NCI-H226 (cell line): ENCODE measurements at places on chromosomes 1 and 21.

DNA sequence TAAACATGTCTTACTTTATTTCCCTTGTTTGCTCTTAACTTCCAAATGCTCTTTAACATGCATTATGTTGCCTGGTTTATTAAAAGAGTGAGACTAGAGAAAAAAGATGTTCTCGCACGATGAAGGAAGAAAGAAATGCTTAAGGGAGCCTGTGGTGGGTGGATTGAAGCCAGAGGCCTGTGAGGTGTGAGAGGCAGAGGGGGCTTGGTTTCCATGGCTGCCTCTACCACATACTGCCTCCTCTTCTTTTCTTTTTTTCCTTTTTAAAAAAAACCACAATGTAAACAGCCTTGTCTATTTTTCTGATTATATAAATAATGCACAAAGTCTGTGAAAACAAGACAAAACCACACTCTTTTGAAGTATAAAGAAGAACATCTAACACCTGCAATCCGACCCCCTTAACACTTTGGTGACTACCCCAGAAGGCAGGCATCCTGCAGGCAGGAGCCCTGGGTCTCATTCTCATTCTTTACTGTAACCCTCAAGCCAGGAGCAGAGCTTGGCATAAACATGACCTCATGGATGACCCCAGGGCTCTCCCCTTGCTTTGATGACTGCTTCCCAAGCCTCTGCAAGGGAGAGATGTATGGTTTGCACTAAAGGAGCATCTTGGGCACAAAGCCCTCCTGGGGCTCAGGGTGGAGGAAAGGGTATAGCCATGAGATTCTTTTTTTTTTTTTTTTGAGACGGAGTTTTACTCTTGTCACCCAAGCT, 10.1 kb upstream of the PARP1 start:
- no peak for DNase-seq

DNA sequence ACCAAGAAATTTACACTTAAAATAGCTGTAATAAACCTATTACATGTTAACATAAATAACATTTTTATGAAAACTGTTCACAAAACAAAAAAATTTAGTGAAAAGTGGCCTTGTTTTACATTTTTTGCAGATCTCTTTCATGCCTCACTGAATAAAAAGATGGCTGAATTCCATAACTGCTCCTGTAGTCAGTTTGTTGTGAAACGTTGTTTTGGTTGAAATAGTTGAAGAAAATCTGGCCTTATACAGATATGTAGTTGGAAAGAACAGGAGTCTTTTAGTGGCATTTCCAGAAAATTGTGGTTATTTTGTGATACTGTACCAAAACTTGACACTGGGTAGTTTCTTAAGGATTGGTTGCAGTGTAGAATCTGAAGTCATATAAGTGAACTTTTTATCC, 18.1 kb downstream of the ITSN1 start:
- no peak for DNase-seq

- no peak for DNase-seq
Measured at GRCh38 chr1:178409541-178409940, 87.2 kb downstream of the CLEC20A start.

DNA sequence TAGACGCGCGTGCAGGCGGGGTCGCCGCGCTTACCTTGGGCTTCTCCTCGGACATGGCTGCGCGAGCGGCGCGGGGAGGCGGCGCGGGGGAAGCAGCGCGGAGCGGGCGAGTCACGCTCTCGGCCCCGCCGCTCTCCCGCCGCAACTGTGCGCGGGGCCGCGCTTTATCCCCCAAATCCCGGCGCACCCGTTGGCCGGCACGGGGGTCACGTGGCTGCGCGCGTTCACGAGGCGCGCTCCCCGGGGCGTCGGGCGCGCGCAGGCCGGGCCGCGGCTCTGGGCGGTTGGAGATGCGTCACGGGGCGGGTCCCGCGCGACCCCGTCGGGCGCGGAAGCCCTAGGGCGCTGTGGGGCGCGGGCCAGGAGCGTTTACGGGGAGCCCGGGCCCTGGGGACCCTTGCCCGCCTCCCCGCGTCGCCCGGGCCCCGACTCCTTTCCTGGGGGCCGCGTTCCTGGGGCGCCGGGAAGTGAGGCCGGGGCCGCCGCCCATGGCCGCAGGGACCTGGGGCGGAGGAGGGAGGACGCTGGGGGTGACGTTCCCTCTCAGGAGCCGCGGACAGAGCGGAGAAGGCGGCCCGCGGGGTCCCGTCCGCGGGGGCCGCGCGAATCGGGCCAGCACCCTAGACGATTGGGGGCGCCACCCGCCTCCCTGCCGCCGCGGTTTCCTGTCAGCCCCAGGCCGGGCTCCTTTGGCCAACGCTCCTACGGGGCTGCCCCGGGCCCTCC, at the start of gene SUMO3:
TSS of gene SUMO3 (minus strand) at position 149 of the 726 bp plus-strand sequence. CDS start at position 55, 94 bp downstream.
- peak; percentile 75 for DNase-seq
